ENCODE measurements at places on chromosomes 6 and 20. TPM values are rescaled to one million over a fixed set of nuclear protein-coding genes. Genes with fewer than 3 reads are reported as not detected.
A peak's percentile ranks its signal among the peaks of the same experiment; 100 is the strongest.

DXO gene
- 9.8 TPM for total RNA-seq

BHLHE23 gene
- total RNA-seq = not detected

GLP1R gene
- 6.8 TPM for total RNA-seq

SPTLC3 gene
- 6.9 TPM for total RNA-seq

UNC5CL gene
- total RNA-seq = 0.60 TPM

CRIP3 gene
- 7.1 TPM for total RNA-seq

MDFI gene
- 1.3 TPM for total RNA-seq

DEFB123 gene
- total RNA-seq = not detected

- DNase-seq = no peak
These were observed 58.0 kb downstream of the GFOD1 start for GRCh38 chr6:13429406-13429753.

- no peak for DNase-seq
These were observed 32.6 kb downstream of the SF3B5 start for GRCh38 chr6:144062786-144063185.

- DNase-seq = no peak
These were observed 219.2 kb downstream of the CLVS2 start for GRCh38 chr6:123215211-123215610.

DNA sequence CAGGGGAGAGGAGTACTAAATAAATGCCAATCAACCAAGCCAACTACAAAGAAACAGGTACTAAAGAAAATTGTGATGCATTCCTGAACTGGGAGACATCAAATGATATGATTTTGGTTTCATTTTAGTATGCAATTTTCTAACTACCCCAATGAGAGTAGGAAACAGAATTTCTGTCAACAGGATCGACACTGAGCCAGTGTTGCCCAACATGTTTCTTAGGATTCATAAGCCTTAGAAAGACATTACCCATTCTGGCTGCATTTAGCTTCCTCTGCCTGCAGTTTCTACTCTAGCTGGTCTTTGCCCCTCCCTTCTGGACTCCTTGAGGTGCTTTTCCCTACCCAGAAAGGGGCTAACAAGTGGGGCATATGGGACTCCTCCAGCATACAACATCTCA is 49.8 kb downstream of the KCTD20 start:
- DNase-seq = no peak

DNA sequence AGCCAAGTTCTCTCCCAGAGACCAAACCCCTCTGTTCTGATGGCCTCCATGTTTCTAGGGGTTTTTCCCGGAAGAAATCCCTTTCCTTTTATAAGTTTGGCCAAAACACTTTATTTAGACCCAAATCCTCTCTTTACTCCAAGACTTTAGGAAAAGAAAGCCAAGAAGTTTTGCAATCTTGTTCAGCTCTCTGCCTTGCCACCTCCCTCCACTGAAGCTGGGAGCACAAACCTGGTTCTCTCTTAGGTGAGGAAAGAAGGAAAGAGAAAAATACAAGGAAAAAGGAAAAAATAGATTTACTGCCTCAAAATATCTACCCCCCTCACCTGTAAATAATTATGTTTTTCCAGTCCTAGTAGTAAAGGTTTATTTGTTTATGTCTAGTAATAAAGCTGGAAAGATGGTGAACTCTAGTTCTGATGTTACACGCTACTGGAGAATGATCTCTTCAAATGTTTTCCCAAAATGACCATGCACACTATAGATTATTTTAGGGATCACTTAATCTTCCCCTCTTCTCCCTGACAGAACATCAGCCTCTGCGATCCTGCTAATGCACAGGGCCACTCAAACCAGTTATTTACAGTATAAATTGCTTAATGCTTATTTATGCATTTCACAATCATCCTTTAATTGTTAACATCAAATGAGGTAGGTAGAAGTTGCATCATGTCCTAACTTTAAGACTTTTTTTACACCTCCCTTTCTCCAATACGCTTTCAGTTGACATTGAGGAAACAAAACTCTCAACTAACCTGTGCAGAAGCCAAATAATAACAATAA is 10.9 kb upstream of the ARG1 start:
- DNase-seq = no peak

DNA sequence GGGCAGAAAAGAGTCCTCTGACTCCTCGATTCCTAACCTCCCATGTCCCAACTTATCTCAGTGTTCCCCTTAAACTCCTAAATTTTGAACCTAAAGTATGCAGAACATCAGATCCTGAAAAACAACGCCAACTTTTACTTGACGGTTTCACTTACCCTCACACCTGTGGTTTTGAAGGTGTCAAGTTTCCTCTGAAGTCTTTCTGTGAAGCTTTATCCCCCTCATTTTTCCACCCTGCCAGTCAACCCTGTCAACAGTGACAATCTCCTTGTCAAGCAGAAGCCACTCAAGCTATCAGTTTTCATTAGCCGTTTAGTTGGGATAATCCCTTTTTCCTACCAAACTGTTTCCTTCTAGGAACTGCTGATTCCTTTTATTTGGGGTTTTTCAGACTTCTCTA is 245.4 kb upstream of the PREP start:
- no peak for DNase-seq

- DNase-seq = peak; percentile 55
These were observed 11.6 kb downstream of the ADISSP start for GRCh38 chr20:3755814-3756480.

Measured in Right ventricle myocardium inferior (tissue), 1 donor.